A673 (cell line): ENCODE measurements at places on chromosomes 4 and X. TPM values are rescaled to one million over a fixed set of nuclear protein-coding genes. Genes with fewer than 3 reads are reported as not detected.

The RBMX2 gene
- total RNA-seq, result 33.1 and 35.0 TPM in 2 replicates

The MAB21L2 gene
- total RNA-seq, result not detected in 2 replicates

The HSD17B13 gene
- not detected in 2 replicates for total RNA-seq

The NPY5R gene
- 7.1 and 8.2 TPM in 2 replicates for total RNA-seq

The DMRTC1 gene
- total RNA-seq, result not detected in 2 replicates

The POF1B gene
- total RNA-seq, result not detected in 2 replicates

The GJB1 gene
- not detected in 2 replicates for total RNA-seq

DNA sequence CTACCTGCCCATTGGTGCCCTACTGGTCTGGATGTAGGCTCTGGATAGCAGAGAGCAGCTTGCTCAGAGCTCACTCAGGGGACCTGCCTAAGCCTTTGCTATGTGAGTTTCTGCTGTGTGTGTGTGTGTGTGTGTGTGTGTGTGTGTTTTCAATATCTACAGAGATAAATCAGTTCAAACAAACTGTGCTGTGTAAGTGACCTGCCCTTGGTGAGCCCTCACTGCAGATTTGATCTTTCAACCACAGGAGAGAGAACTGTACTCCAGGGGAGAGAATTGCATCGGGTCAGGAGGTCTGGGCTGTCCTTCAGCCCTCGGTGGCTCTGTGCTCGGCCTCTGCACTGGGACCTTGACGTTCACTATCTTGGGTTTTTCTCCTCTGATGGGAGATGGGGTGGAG lies 35.0 kb upstream of the CDKN2AIP start:
- H3K27ac ChIP-seq, result peak overlapping the region; percentile 81
- no peak overlapping the region for H3K4me3 ChIP-seq
- H3K27me3 ChIP-seq, result no peaks in the 10 kb centered on the region
- no peak for DNase-seq
- H3K4me1 ChIP-seq, result peaks cover 13% of the 10 kb centered on the region
- H3K36me3 ChIP-seq, result no peaks in the 10 kb centered on the region

DNA sequence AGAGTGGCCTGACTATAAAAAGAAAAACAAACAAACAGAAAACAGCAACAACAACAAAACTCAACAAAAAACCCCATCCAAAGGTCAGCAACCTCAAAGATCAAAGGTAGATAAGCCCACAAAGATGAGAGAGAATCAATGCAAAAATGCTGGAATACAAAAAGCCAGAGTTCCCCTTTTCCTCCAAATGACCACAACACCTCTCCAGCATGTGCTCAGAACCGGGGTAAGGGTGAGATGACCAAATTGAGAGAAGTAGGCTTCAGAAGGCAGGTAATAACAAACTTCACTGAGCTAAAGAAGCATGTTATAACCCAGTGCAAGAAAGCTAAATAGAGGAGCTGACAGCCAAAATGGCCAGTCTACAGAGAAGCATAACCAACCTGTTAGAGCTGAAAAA lies 43.5 kb upstream of the ANTXR2 start:
- H3K27ac ChIP-seq, result no peak overlapping the region
- H3K4me1 ChIP-seq, result no peaks in the 10 kb centered on the region
- H3K36me3 ChIP-seq, result no peaks in the 10 kb centered on the region
- no peak for DNase-seq
- H3K27me3 ChIP-seq, result no peaks in the 10 kb centered on the region

- no peaks in the 10 kb centered on the region for H3K36me3 ChIP-seq
- H3K27ac ChIP-seq, result no peak overlapping the region
- no peak overlapping the region for H3K4me3 ChIP-seq
- peaks cover 29% of the 10 kb centered on the region for H3K4me1 ChIP-seq
- no peaks in the 10 kb centered on the region for H3K27me3 ChIP-seq
- peak; percentile 25 for DNase-seq
Observed at GRCh38 chrX:44908153-44908552, 35.2 kb downstream of the KDM6A start.

- no peak overlapping the region for H3K4me3 ChIP-seq
- peaks cover 14% of the 10 kb centered on the region for H3K27me3 ChIP-seq
- no peak for DNase-seq
Observed at GRCh38 chr4:88458104-88458740, 1.3 kb downstream of the HERC5 start.

- no peaks in the 10 kb centered on the region for H3K36me3 ChIP-seq
- no peaks in the 10 kb centered on the region for H3K4me1 ChIP-seq
- DNase-seq, result peak; percentile 81
- H3K4me3 ChIP-seq, result no peak overlapping the region
- H3K27ac ChIP-seq, result no peak overlapping the region
Observed at GRCh38 chrX:51641421-51642021, 22.8 kb upstream of the CENPVL3 start.

GRCh38 chr4:95265814-95266740 lies 282.7 kb downstream of the UNC5C start:
- no peaks in the 10 kb centered on the region for H3K4me1 ChIP-seq
- no peaks in the 10 kb centered on the region for H3K36me3 ChIP-seq
- H3K4me3 ChIP-seq, result no peak overlapping the region
- DNase-seq, result no peak
- H3K27ac ChIP-seq, result no peak overlapping the region

DNA sequence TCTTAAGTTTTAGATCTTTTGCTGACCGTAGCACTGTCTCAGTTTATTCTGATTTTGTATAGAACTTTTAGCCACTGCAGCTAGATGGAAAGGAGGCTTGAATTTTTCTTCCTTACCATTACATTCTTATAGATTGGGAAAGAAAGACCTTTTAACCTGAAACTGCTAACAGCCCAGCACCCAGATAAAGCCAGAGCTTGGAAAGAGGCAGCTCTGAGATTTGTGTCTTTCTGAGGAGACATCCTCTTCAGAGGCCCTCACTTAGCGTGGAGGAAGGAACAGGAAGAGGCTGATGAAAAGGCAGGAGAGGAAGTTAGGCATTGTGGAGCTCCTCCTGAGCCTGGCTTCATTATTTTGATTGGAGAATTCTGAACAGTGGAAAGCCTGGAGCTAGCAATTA lies 35.1 kb downstream of the ATG4A start:
- no peak overlapping the region for H3K27ac ChIP-seq
- no peaks in the 10 kb centered on the region for H3K4me1 ChIP-seq
- H3K27me3 ChIP-seq, result no peaks in the 10 kb centered on the region
- no peak for DNase-seq

DNA sequence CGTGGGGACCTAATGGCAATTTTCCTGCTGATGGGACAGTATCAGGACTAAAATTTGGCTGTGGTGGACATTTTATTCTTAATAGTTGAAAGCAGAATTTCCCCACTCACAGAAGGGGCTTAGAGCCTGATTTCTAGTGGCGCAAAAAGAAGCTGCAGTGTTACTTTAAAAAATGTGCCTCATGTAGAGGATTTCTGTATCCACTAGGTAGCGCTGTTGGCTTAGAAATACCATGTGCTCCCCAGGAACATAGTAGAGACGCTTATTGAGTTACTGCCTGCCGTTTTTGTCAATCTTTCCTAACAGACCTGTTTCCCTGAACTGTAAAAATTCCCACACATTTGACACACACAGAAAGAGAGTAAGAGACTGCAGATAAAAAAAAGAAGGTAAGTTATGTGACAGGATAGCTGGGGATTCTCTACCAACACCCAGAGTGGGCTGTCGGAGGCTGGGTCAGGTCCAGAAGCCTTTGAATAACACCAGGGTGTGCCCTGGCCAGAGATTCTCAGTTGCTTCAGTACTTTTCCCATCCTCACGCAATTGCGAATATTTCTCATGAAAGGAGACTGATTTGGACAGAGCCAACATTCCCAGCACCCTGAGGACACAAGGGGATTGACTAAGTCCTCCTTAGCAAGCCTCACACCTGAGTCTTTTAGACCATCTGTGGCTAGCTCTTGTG lies 88.4 kb downstream of the ZXDA start:
- H3K4me3 ChIP-seq, result peak overlapping the region; percentile 36
- DNase-seq, result peak; percentile 81
- no peak overlapping the region for H3K27ac ChIP-seq
- H3K36me3 ChIP-seq, result no peaks in the 10 kb centered on the region
- H3K27me3 ChIP-seq, result no peaks in the 10 kb centered on the region

DNA sequence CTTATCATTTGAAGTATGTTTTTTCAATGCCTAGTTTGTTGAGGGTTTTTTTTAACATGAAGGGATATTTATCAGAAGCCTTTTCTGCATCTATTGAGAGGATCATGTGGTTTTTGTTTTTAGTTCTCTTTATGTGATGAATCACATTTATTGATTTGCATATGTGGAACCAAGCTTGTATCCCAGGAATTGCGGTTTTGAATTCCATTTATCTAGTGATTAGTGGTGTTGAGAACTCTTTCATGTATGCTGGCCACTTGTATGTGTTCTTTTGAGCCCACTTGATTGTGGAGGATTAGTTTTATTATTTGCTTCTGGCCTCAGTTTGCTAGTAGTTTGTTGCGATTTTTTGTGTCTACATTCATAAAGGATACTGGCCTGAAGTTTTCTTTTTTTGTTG lies 85.0 kb upstream of the CNKSR2 start:
- H3K27me3 ChIP-seq, result no peaks in the 10 kb centered on the region
- no peaks in the 10 kb centered on the region for H3K36me3 ChIP-seq
- DNase-seq, result no peak
- H3K4me3 ChIP-seq, result no peak overlapping the region
- H3K4me1 ChIP-seq, result no peaks in the 10 kb centered on the region

- H3K4me3 ChIP-seq, result no peak overlapping the region
- no peak for DNase-seq
- no peak overlapping the region for H3K27ac ChIP-seq
Observed at GRCh38 chr4:84024405-84024804, 474.7 kb downstream of the NKX6-1 start.

DNA sequence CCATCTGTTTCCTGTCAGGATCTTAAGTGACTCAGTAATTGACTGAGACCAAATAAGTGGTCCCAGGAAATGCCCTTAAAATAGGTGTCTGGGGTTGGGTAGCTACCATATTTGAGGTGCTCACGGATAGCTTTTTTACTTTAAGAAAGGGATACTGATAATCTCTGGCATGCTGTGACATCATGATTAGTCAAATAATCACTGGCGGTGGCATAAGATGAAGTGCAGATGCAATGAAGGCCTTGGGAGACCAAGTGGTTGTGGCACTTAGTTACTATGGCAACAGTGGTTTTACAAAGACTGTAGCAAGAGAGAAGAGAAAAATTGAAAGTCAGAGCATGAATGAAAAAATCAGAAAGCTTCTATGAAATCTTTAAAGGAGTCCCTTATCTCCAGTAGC lies 114.5 kb upstream of the SLIT2 start:
- H3K36me3 ChIP-seq, result no peaks in the 10 kb centered on the region
- H3K27ac ChIP-seq, result no peak overlapping the region
- peak; percentile 3 for DNase-seq
- no peaks in the 10 kb centered on the region for H3K27me3 ChIP-seq

- H3K27ac ChIP-seq, result no peak overlapping the region
- no peak overlapping the region for H3K4me3 ChIP-seq
- no peaks in the 10 kb centered on the region for H3K36me3 ChIP-seq
- H3K4me1 ChIP-seq, result no peaks in the 10 kb centered on the region
- DNase-seq, result no peak
- H3K27me3 ChIP-seq, result peaks cover 3% of the 10 kb centered on the region
Observed at GRCh38 chr4:108336076-108336475, 167.3 kb upstream of the LEF1 start.
